ENCODE measurements at places on chromosomes 3 and 15.
A peak's percentile ranks its signal among the peaks of the same experiment; 100 is the strongest.

DNA sequence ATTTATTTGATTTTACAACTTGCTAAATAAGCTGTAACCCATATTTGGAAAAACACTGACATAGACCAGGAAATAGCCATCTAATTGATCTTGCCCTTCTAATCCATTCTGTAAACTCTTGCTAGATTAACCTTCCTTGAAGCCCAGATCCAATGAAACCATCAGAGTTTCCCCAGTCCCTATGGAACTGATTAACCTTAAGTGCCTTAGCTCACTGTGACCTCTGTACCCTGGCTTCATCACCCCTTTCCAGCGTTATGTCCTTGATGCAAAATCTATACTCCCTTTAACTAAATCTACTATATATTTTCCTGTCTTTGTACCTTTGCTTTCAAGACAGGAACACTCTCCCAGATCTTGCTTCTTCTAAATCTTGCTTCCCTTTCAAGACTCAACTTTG is 42.9 kb upstream of the CADPS start:
- no peak for DNase-seq

GRCh38 chr15:52520421-52520820 is 8.3 kb downstream of the MYO5A start:
- DNase-seq = no peak

DNA sequence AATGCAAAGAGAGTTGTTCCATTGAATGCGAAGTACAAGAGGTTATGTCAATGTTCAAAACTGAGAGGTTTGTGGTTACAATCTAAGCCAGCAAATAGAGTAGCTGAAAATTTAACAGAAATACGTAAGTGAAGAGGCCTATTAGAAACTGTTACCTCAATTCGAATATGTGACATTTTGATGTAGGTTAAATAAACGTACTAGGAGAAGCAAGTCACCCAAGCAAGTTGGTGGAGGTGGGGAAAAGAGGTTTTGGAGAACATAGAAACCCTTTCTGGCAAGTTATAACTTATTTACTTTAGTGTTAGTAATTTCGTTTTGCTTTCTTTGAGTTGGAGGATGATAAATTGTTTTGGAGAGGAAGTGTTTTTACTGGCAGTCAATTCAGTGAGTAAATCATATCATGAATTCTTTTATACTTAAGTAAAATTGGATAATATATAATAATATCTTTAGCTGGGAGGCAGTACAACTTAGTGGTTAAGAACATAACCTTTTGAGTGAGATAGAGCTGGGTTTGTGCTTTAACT is 91.2 kb upstream of the NAALADL2 start:
- DNase-seq = no peak

DNA sequence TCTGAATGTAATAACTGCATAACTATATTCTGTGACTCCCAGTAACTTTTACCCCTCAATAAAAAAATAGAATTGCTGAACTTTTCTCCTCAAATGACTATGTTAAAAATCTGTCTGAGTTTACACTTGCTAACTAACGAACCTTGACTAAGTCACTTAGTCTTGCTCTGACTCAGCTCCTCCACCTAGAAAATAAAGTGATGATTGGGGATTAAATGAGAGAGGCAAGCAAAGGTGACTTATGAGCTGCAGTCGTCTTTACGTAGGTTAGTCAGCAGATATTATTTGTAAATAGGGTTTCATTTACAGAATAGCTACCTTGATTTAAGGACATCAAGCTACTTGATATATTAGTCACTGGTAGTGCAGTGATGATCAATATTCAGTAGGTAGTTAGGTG is 476.9 kb downstream of the MECOM start:
- DNase-seq = no peak

GRCh38 chr15:82106679-82107078 is 60.9 kb upstream of the MEX3B start:
- DNase-seq = no peak

DNA sequence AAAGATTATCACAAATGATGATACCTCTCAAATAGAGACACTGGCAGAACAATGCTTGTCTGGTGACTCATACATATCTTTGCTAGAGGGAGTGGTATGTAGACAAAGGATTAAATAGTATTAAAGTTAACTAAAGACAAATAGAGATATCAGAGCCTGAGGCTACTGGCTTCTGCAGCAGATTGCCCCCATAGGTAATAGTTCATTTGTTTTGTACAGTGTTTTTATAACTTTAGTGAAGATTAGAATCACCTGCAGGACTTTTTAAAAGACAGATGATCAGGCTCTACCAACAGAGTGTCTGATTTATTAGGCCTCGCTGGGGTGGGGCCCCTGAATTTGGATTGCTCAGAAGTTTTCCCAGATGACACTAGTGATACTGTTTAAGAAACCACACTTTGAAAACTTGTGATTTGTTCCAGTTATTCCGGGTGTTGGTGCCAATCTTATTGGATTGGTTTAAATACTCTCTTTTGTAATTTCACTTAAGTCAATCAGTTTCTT is 96.4 kb downstream of the NAALADL2 start:
- DNase-seq = no peak

DNA sequence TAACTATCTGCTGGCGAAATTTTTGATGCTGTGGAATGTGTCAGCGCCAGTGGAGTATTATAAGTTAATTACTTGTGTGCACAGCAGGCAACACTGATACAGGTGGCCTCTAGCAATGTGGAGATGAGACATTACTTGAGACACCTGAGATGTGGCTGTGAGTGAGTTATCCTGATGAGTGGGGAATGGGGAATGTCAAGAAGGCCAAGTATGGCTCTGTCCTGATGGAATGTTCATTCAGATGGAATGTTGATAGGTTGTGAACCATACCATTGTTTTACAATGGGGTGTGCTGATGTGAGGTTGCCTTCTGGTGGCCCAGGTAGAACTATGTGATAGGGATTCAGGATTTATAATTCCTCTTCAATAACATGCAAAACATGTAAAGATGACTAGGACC is 404.8 kb downstream of the PTPRG start:
- no peak for DNase-seq

- peak; percentile 35 for DNase-seq
These were observed 29.6 kb downstream of the PSTPIP1 start for GRCh38 chr15:77024273-77025082.

GRCh38 chr3:138509586-138509985 is 75.2 kb downstream of the ESYT3 start:
- no peak for DNase-seq

DNA sequence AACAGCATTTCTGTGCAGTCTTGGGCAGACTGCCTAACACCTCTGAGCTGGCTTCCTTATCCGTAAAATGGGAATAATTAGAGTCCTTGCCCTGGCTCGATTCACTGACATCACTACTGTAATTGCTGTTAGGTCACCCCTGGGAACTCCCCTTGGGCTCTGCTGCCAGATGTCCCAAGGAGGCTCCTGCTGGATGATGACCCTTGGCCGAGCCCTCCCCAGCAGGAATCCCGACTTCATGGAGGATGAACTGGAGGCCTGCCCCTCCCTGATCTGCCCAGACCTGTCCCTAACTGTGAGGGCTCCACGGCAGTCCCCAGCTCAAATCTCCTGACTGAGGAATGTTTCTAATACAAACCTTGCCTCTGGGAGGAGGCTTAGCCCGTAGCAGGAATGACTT is 18.0 kb downstream of the ESYT3 start:
- DNase-seq = no peak

DNA sequence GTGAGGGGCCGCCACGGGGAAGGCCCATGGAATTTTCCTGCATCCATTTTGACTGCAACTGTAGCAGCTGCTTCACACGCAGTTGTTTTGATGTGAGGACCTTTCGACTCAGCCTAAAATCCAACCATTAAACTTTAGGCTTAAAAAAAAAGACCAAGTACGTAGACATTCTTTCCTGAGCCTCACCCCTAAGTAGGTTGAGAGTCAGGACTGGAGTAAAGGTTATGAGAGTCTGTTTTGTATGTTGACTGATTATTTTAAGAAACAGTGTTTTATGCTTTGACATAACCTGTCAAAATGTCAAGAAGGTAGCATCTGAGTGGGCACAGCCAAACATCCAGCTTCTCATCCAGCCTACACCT is 45.7 kb upstream of the AMOTL2 start:
- no peak for DNase-seq

GRCh38 chr15:31842532-31843195 is 187.7 kb upstream of the CHRNA7 start:
- no peak for DNase-seq

DNA sequence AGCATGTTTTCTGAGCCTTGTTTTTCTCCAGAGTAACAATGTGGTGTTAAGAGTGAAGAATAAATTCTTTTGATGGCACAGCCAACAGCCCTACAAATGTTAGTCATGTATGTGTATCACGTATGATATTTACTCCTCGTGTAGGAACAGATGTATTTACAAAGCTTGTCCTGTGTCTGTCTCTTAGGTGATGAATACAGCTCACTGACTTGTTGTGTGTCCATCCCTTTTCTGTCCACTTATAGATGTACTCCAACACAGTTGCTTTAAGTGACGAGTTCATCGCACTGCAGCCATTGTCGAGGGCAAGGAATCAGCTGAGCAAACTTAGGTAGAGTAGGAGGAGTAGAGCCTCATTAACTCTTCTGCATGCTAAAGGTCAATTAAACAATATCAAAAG is 78.1 kb downstream of the DCUN1D1 start:
- no peak for DNase-seq

All from NCI-H345 (cell line).